LHCN-M2 (cell line): ENCODE measurements at places on chromosomes 11 and 22. TPM values are rescaled to one million over a fixed set of nuclear protein-coding genes. Genes with fewer than 3 reads are reported as not detected.

Gene ISX
- total RNA-seq = not detected in 2 replicates

Gene P2RX3
- total RNA-seq = not detected in 2 replicates

Gene TMEM132A
- total RNA-seq = 36.7 and 41.1 TPM in 2 replicates

Gene KCNJ1
- total RNA-seq = not detected in 2 replicates

Gene CLDN5
- total RNA-seq = 4.9 and 11.1 TPM in 2 replicates

Gene HTR3B
- not detected in 2 replicates for total RNA-seq

Gene P2RX6
- 51.2 and 63.5 TPM in 2 replicates for total RNA-seq

Gene KLHDC7B
- not detected in 2 replicates for total RNA-seq

Gene NPAS4
- total RNA-seq = 0.13 TPM in 1 of 2 replicates, not detected in the other

Gene KRTAP5-8
- not detected in 2 replicates for total RNA-seq

Gene ART5
- total RNA-seq = 0.11 TPM in 1 of 2 replicates, not detected in the other

Gene TPBGL
- total RNA-seq = not detected in 2 replicates

Gene ANKK1
- total RNA-seq = not detected in 2 replicates

Gene MS4A3
- not detected in 2 replicates for total RNA-seq
